ENCODE measurements at places on chromosomes 3 and 15.

GRCh38 chr15:40942337-40942854 lies 10.9 kb upstream of the CHAC1 start:
- peak; percentile 19 for DNase-seq

GRCh38 chr15:77853008-77853328 lies 220.3 kb upstream of the LINGO1 start:
- no peak for DNase-seq

GRCh38 chr3:178646186-178646862 lies 110.1 kb downstream of the KCNMB2 start:
- no peak for DNase-seq

DNA sequence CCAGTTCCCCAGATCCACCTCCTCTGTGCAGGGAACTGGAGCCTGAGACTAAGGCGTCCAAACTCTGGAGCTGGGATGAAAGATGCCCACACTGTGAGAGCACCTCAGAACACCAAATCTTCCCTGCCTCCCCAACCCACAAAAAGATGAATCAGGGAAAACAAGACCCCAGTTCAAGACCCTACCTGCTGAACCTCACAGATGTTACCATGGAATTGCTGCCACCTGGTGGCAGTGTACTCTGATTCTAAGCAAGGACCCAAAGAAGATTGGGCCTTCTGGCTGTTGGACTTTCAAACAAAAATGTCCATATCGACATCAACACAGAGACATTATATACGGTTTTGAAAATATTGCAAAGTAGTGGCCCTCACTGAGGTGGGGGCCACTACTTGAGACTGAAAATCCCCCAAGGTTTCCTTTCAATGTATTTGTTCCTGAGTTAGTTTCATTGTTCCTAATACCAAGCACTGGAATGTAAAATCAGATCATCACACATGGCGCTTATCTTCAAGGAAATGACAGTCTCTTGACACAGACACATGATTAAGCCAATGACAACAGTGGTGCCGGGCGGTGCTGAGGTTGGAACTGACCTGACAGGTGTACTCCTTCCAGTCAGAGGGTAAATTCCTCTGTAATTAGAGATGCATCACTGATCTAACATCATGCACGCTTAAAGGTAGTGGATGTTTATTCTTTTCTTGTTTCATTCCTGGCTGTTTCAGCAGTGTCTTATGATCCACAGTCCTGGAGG lies 67.6 kb downstream of the SLC6A11 start:
- no peak for DNase-seq

DNA sequence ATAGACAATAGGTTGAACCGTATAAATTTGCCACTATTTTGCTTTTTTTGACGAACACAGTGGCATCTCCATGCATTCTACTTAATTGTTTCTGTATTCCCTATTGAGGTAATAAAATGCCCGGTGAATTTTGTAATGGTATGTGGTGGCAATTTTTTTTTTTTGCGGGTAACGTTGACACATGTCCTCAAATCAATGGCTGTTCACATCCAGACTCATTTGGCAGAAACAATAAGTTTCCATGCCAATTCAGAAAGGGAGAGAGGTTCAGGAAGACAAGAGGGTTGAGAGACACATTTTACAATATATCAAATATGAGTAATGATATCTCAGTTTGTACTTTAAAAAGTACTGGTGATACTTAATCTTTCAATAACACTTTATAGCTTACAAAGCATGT lies 463.9 kb downstream of the WDR72 start:
- DNase-seq, result no peak

DNA sequence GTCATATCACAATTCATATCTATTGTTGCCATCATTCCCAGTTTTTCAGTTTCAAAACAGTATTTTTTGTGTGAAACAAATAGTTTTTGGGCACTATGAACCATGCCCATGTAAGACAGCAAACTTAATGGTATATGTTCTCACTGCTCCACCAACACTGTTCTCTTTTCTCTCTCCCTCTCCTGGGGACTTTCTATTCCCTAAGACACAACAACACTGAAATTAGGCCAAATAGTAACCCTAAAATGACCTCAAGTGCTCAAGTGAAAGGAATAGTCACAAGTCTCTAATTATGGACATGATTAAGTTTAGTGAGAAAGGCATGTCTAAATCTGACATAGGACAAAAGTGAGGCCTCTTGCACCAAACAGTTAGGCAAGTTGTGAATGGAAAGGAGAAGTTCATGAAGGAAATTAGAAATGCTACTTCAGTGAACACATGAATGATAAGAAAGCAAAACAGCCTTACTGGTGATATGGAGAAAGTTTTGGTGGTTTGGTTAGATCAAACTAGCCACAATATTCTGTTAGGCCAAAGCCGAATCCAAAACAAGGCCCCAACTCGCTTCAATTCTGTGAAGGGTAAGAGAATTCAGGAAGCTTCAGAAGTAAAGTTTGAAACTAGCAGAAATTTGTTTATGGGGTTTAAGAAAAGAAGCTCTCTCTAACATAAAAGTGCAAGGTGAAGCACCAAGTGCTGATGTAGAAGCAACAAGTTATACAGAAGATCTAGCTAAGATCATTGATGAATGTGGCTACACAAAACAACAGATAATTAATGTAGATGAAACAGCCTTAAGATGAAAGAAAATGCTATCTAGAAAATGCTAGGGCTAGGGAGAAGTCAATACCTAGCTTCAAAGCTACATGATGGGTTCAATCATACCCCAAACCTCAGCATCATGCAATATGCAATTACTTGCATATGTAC lies 104.2 kb downstream of the CBLB start:
- DNase-seq, result peak; percentile 75

Data from inflammatory macrophage treated with lipopolysaccharide for 1 hour (primary cell).